ENCODE measurements at places on chromosomes 12 and 14. TPM values are rescaled to one million over a fixed set of nuclear protein-coding genes. Genes with fewer than 3 reads are reported as not detected.

Gene TSHR
- 0.83 TPM for polyA plus RNA-seq

Gene SLC7A7
- 169 TPM for polyA plus RNA-seq

Gene KRT81
- polyA plus RNA-seq = not detected

Gene PRB2
- polyA plus RNA-seq = 1.5 TPM

Gene DHRS4L2
- 22.6 TPM for polyA plus RNA-seq

Gene FOXN4
- not detected for polyA plus RNA-seq

Gene MRPL51
- 231 TPM for polyA plus RNA-seq

Gene AKAP5
- 1.4 TPM for polyA plus RNA-seq

Gene LRFN5
- polyA plus RNA-seq = 1.8 TPM

Gene IRAK3
- polyA plus RNA-seq = 1.2 TPM

Gene RNASE7
- polyA plus RNA-seq = not detected

Gene DEPDC4
- polyA plus RNA-seq = 3.3 TPM

Gene ANP32D
- polyA plus RNA-seq = not detected

Gene PLEKHD1
- not detected for polyA plus RNA-seq

Gene CNTN1
- 0.58 TPM for polyA plus RNA-seq

Gene KRT8
- 2,058 TPM for polyA plus RNA-seq

Gene KRT2
- polyA plus RNA-seq = not detected

Gene RNU6-7
- polyA plus RNA-seq = not detected

Gene NOS1
- polyA plus RNA-seq = not detected

Gene CDK4
- polyA plus RNA-seq = 315 TPM

Gene LALBA
- 0.16 TPM for polyA plus RNA-seq

Gene RFX4
- polyA plus RNA-seq = not detected

Gene CDKL1
- 1.9 TPM for polyA plus RNA-seq

Gene TTC9
- polyA plus RNA-seq = 3.1 TPM

Gene SDR9C7
- polyA plus RNA-seq = not detected

Gene KRT7
- 33.3 TPM for polyA plus RNA-seq

Gene AMDHD1
- 3.0 TPM for polyA plus RNA-seq

Gene TSPAN9
- polyA plus RNA-seq = 19.8 TPM

Gene CLBA1
- 5.1 TPM for polyA plus RNA-seq

Gene PCED1B
- polyA plus RNA-seq = 6.6 TPM

Gene ZBTB39
- 2.0 TPM for polyA plus RNA-seq

Gene RTL1
- polyA plus RNA-seq = 1.4 TPM

Gene PGF
- polyA plus RNA-seq = 33.0 TPM

Gene HHIPL1
- 1.4 TPM for polyA plus RNA-seq

Gene PYGL
- 38.5 TPM for polyA plus RNA-seq

Gene SIX4
- polyA plus RNA-seq = 1.1 TPM

Gene CDCA4
- 17.1 TPM for polyA plus RNA-seq

Gene TAS2R50
- polyA plus RNA-seq = not detected

Gene SGPP1
- polyA plus RNA-seq = 12.0 TPM

Gene TOMM20L
- polyA plus RNA-seq = not detected

Gene ITGA7
- 22.8 TPM for polyA plus RNA-seq

Gene HELB
- polyA plus RNA-seq = 1.5 TPM

Gene HOXC5
- 1.1 TPM for polyA plus RNA-seq

Gene SIX1
- 5.2 TPM for polyA plus RNA-seq

Gene TRMT61A
- 15.0 TPM for polyA plus RNA-seq

Gene PITPNM2
- polyA plus RNA-seq = 5.7 TPM

Gene KIF26A
- polyA plus RNA-seq = 4.4 TPM

Gene LRTM2
- polyA plus RNA-seq = not detected

Data from hepatocyte (in vitro differentiated cells).